ENCODE measurements at places on chromosomes 12 and 14.

GRCh38 chr12:89260841-89261637 lies 91.3 kb downstream of the DUSP6 start:
- H3K27ac ChIP-seq, result no peak overlapping the region
- no peak for DNase-seq
- peaks cover 3% of the 10 kb centered on the region for H3K4me1 ChIP-seq
- H3K4me3 ChIP-seq, result no peak overlapping the region

DNA sequence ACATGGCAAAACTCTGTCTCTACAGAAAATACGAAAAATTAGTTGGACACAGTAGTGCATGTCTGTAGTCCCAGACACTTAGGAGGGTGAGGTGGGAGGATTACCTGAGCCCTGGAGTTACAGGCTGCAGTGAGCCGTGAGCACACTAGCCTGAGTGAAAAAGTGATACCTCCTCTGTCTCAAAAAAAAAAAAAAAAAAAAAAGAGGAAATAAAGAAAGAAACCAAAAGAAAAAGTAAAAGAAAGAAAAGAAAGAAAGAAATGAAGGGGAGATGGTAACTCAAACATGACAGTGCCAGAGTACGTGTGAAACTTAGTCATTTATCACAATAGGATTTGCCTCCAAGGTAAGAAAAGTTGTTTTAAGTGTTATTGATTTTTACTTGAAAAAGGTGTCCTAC lies 407.0 kb upstream of the MGAT4C start:
- H3K4me3 ChIP-seq, result no peak overlapping the region
- H3K27ac ChIP-seq, result no peak overlapping the region
- no peak for DNase-seq
- no peaks in the 10 kb centered on the region for H3K27me3 ChIP-seq
- peaks cover 9% of the 10 kb centered on the region for H3K4me1 ChIP-seq

GRCh38 chr14:70916799-70917198 lies 9.5 kb downstream of the PCNX1 start:
- DNase-seq, result no peak
- no peak overlapping the region for H3K27ac ChIP-seq
- no peak overlapping the region for H3K4me3 ChIP-seq
- H3K4me1 ChIP-seq, result peaks cover 38% of the 10 kb centered on the region
- no peaks in the 10 kb centered on the region for H3K36me3 ChIP-seq

DNA sequence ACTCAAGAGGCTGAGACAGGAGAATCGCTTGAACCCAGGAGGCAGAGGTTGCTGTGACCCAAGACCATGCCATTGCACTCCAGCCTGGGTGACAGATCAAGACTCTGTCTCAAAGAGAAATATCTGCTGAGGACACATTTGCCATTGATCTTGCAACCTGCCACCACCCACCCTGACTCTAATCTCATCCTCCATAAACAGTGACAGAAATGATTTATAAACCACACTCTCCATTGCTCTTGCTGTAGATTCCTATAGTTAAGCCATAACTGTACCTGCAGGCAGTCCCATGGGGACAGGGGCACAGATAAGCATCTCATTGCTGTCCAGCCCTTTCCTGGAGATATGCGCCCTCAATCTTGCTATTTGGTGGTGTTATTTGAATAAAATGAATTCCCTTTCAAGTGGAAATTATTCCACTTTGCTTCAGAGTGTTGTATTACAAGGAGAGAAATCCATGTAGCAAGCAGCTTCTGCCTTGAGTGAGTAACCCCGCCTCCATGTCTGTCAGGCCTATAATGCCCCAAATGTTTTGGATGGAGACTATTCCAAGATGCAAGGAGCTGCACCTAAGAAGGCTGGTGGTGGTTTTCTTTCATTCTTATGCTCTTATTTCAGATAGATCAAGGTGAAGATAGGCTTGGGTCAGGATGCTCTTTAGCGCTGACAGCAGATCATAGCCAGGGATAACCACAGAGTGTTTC lies 3.0 kb upstream of the ZDHHC22 start:
- no peak overlapping the region for H3K27ac ChIP-seq
- no peak for DNase-seq
- H3K4me1 ChIP-seq, result peaks cover 15% of the 10 kb centered on the region
- peaks cover 80% of the 10 kb centered on the region for H3K27me3 ChIP-seq
- H3K36me3 ChIP-seq, result no peaks in the 10 kb centered on the region

GRCh38 chr14:60589442-60589841 lies 59.8 kb downstream of the SIX1 start:
- no peak overlapping the region for H3K4me3 ChIP-seq
- no peak overlapping the region for H3K27ac ChIP-seq
- H3K4me1 ChIP-seq, result no peaks in the 10 kb centered on the region
- no peaks in the 10 kb centered on the region for H3K27me3 ChIP-seq

DNA sequence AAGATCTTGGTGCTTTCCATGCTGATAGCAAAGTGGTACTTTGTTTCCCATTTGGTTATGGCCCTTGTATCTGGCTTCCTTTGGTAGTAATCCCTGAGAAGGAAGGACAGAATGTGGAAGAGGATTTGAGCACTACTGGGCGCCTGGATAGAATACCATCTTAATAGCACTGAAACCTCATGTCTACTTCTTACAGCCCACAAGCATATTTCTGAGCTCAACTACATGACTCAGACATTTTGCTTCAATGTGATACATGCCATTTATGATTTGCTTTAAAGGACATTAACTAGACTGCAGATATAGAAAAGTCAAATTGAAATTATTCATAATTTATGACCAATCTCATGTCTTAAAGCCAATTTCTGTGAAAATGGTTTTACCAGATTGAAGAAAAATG lies 80.4 kb downstream of the LIN7A start:
- H3K4me1 ChIP-seq, result no peaks in the 10 kb centered on the region
- no peak overlapping the region for H3K4me3 ChIP-seq
- no peak for DNase-seq
- H3K27me3 ChIP-seq, result no peaks in the 10 kb centered on the region
- H3K36me3 ChIP-seq, result no peaks in the 10 kb centered on the region

GRCh38 chr14:84390010-84390409 lies 1139.9 kb upstream of the FLRT2 start:
- H3K4me3 ChIP-seq, result no peak overlapping the region
- H3K4me1 ChIP-seq, result no peaks in the 10 kb centered on the region
- no peaks in the 10 kb centered on the region for H3K27me3 ChIP-seq
- no peak for DNase-seq

DNA sequence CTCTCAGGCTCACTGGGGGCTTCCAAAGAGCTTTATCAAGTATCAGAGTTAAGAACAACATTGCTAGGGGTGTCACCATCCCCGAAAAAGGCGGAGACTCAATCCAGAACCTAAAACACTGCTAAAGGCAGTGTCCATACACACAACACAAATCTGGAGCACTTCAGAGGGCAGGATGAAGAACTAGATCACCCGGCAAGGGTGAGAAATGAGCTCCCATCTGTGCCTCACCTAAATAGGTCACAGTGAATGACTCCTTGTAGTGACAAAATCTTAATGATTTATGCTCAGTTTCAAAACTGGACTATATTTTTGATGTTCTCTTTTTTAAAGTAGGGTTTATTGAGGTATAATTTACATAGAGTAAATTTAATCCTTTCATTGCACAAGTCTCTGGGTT lies 25.6 kb downstream of the NIN start:
- H3K27me3 ChIP-seq, result no peaks in the 10 kb centered on the region
- no peak overlapping the region for H3K4me3 ChIP-seq
- H3K36me3 ChIP-seq, result peaks cover 45% of the 10 kb centered on the region
- no peak overlapping the region for H3K27ac ChIP-seq

GRCh38 chr12:97940629-97941028 lies 478.0 kb downstream of the RMST start:
- no peaks in the 10 kb centered on the region for H3K4me1 ChIP-seq
- no peak for DNase-seq
- no peaks in the 10 kb centered on the region for H3K27me3 ChIP-seq
- H3K4me3 ChIP-seq, result no peak overlapping the region

GRCh38 chr12:54282949-54283593 lies 2.5 kb downstream of the HNRNPA1 start:
- no peaks in the 10 kb centered on the region for H3K27me3 ChIP-seq
- H3K4me3 ChIP-seq, result peak overlapping the region; percentile 51
- peak overlapping the region; percentile 94 for H3K27ac ChIP-seq
- H3K4me1 ChIP-seq, result peaks cover 52% of the 10 kb centered on the region
- DNase-seq, result no peak
- H3K36me3 ChIP-seq, result peaks cover 71% of the 10 kb centered on the region

GRCh38 chr12:13609894-13610679 lies 371.3 kb downstream of the GRIN2B start:
- no peaks in the 10 kb centered on the region for H3K27me3 ChIP-seq
- H3K36me3 ChIP-seq, result no peaks in the 10 kb centered on the region
- H3K27ac ChIP-seq, result no peak overlapping the region
- no peaks in the 10 kb centered on the region for H3K4me1 ChIP-seq

- no peak overlapping the region for H3K4me3 ChIP-seq
- DNase-seq, result no peak
- peak overlapping the region; percentile 59 for H3K27ac ChIP-seq
- H3K4me1 ChIP-seq, result peaks cover 52% of the 10 kb centered on the region
- H3K27me3 ChIP-seq, result no peaks in the 10 kb centered on the region
Observed at GRCh38 chr14:74973003-74973653, 17.7 kb upstream of the PGF start.

GRCh38 chr12:103930787-103931735 lies 851 bp downstream of the HSP90B1 start:
- H3K36me3 ChIP-seq, result no peaks in the 10 kb centered on the region
- DNase-seq, result no peak
- peak overlapping the region; percentile 87 for H3K4me3 ChIP-seq
- no peaks in the 10 kb centered on the region for H3K27me3 ChIP-seq
- peak overlapping the region; percentile 86 for H3K27ac ChIP-seq

All from esophagus squamous epithelium (tissue), 5 donors.